ENCODE measurements at places on chromosomes 2 and 18. TPM values are rescaled to one million over a fixed set of nuclear protein-coding genes. Genes with fewer than 3 reads are reported as not detected.

- no peak for DNase-seq
These were observed 1094.6 kb upstream of the CDH2 start for GRCh38 chr18:29271501-29271900.

Gene ABCG5
- polyA plus RNA-seq: 0.55 TPM

Gene CETN1
- polyA plus RNA-seq: not detected

DNA sequence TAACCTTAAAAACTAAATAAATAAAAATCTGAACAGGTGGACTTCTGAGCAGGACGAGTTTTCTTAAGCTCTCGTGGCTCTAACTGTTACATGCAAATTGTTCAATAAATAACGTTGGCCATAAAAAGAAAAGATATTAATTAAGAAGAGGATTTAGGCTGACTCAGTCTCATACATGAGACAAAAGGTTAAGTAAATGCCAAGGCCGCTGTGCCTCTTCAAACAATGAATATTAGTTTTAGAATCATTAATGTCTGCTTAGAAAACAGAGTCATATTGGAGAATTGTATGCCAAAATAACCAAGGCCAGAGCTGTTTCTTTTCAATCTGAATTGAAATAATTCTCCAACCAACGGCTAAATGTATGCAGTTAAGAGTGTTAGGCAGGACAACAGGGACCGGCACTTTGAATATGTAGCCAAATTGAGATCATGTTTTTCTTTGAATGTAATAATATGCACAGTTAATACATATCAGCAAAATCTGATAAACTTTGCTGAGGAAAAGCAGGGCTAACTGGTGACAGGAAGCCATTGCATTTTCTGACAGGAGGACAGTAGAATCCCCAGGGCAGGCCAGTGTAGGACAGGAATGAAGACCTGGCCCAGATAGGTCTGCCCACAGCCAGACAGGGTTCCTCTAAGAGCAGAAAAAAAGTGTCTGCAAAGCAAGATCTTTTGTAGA, 1041.4 kb upstream of the FANCL start:
- no peak for DNase-seq

Gene RPE
- 63.2 TPM for polyA plus RNA-seq

- no peak for DNase-seq
These were observed 216.6 kb downstream of the HDAC4 start for GRCh38 chr2:239184179-239184578.

DNA sequence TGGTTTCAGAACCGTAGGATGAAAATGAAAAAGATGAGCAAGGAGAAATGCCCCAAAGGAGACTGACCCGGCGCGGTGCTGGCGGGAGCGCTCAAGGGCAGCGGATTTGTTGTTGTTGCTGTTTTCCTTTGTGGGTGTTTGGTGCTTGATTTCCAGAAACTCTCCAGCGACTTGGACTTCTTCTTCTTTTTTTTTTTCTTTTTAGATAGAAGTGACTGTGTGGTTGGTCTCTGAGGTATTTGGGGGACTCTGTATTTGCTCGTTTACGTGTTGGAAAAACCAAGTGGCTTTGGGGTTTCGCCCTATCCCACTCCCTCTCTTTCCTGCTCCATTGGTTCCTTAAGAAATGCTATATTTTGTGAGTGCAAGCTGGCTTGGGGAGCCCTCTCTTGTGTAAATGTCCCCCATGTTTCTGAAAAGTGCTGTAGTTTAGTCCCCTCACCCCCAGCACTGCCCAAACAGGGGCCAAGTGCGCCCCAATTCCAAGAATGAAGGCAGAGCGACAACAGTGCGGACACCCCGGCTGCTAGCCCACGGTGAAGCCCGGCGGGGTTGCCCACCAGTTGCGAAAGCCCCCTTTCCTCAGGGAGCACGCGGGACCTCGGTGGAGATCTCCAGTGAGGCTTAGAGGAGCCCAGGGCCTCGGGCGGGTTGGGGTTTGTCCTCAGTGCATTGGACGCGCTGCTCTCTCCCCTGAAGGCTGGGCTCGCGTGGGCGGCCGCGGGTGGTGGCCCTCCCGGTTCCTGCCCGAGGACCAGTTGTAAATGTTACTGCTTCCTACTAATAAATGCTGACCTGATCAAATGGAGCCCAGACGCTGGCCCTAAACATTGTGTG, 1.8 kb downstream of the HOXD9 start:
- no peak for DNase-seq

GRCh38 chr2:82740527-82740926, 1718.6 kb downstream of the SUCLG1 start:
- DNase-seq: no peak

Gene SH3RF3
- 4.5 TPM for polyA plus RNA-seq

Gene FHOD3
- polyA plus RNA-seq: 40.1 TPM

- DNase-seq: no peak
These were observed 23.7 kb downstream of the KCNF1 start for GRCh38 chr2:10935366-10935918.

Gene CCBE1
- polyA plus RNA-seq: 33.4 TPM

DNA sequence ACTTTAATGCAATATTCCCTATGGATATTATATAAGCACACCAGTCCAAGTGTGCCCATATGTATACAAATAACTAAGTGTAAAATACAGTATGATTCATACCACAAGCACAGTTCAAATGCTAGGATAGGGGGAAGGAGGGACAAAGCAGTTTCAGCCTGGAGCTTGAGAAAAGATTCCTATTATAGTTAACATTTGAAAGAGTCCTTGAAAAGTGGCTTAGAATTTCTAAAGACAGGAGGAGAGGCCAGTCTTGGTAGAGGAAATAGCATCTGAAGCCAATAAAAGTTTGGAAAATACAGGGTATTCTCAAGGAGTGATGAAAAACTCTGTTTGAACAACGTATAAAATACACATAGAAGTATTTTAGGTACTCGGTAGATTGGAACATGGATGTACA, 173.4 kb upstream of the CWC22 start:
- no peak for DNase-seq

GRCh38 chr2:179936654-179937053, 70.4 kb downstream of the CWC22 start:
- DNase-seq: no peak

All from right renal cortex interstitium (tissue), 3 donors.